ENCODE measurements at places on chromosomes 6 and 20.

DNA sequence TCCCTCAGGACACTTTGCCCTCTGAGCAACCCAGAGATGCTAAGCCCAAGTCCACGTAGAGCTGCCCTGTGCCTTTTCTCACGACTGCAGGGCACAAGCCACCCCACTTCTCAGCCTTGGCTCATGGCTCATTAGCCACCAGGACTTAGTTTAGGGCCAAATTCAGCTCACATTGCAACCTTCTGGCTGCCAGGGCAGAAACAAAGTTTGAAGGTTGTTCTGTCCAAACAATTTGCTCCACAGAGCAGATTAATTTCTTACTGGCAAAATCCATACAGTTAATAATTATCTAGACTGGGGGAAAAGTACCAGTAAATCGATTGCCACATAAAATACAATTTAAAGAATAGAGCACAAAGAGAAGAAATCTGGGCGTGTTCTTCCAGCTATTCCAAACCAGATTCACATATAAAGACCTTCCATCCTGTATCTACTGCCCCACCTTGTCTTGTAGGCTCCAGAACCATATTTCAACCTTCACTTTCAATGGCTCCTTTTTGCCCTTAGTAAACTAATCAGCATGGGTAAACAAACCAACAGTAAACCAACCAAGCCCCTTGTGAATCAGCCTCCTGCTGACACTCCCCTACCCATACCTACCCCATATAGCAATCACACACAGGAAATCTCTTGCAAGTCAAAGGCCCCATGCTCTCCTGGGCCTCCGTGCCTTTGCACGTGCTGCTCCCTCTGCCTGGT, 101.9 kb downstream of the QRSL1 start:
- no peak for DNase-seq

DNA sequence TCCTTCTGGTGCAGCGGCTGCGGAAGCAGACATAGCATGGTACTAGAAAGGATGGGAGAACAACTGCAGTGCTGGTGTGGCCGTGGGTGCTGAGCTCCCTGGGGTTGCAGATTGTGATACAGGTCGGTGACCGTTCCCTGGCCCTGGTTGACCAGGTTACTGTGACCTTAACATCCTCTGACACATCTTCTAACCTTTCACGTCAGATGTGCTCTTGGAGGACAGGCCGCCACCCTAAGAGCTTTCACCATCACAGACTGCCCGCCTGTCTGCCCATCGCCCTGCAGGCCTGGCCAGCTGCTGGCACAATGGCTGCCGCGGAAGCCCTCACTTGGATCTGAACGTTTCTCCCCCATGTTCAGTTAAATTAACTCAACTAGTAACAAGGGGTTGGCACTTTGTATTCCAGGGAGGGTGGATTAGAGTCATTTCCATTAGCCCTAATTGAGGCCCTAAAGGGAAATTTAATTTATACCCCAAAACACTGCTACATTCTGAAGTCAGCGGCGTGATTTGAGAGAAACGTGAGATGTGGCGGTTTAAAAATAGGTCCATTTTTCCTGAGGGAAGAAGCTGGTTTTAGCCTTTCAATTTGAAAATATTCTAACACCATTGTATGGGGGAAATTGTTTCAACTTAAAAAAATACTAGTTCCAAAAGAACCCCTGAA, 443.9 kb upstream of the CDH4 start:
- no peak for DNase-seq

GRCh38 chr6:94735270-94735669, 842.1 kb upstream of the MANEA start:
- DNase-seq, result no peak

DNA sequence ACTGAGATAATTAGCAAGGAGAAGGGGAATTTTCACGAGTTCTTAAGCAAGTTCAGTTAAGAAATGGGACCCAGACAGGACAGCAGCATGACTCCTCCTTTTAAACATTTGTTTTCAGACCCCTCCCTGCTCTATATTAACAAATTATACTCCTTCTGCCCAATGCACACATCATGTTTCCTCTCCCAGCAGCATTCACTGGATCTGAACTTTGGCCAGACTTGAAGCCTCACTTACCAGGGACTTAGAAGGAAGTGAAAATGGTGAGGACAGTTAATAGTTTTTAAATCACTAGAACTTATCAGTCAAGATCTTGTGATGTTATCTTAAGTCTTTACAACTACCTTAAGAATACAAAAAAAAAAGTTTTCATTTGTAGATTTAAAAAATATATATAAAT, 1174.7 kb upstream of the MAP3K7 start:
- no peak for DNase-seq

GRCh38 chr6:34152042-34152524, 6.2 kb upstream of the GRM4 start:
- no peak for DNase-seq

GRCh38 chr6:42028234-42029061, 21.9 kb upstream of the TAF8 start:
- DNase-seq, result no peak

GRCh38 chr6:1475174-1475573, 85.8 kb downstream of the FOXF2 start:
- no peak for DNase-seq

- DNase-seq, result no peak
These were observed 64.3 kb upstream of the SIRPG start for GRCh38 chr20:1721687-1722512.

- DNase-seq, result no peak
These were observed 28.1 kb downstream of the LMBRD1 start for GRCh38 chr6:69768664-69769063.

DNA sequence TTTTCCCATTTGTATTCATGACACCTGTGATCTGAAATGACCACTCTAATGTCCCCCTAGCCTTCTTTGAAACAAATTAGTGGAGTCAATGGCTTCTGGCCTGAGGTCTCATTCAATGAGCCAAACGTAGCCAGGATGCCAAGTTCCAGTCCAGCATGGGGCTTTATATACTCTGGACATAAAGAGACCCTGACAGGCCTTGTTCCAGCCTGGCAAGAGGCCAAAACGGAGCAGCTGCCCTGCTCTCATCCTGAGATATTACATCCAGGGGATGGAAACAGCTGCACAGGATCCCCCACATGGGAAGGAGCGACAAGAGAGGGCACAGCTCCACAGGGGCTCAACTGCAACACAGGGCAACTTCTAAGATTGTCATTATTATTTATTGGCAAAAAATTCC, 437.8 kb downstream of the CDH26 start:
- no peak for DNase-seq

DNA sequence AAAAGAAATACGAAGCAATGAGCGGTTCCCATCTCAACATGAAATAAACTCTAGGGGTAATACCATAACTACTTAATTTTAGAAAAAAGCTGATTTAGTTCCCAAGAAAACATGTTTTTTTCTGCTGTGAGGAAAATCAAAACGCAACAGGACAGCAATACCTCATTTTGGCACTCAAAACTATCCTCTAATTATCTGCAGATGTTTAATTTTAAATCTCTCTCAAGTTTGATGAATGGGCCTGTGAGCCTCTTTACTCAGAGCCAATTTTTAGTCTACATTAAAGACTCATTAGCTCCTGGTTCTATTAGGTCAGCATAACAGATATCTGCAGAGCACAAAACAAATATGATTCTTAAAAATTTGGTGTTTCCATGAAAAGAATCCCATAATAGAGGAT, 28.1 kb downstream of the RNF24 start:
- DNase-seq, result no peak

GRCh38 chr6:107941627-107942026, 16.4 kb downstream of the SEC63 start:
- DNase-seq, result no peak

DNA sequence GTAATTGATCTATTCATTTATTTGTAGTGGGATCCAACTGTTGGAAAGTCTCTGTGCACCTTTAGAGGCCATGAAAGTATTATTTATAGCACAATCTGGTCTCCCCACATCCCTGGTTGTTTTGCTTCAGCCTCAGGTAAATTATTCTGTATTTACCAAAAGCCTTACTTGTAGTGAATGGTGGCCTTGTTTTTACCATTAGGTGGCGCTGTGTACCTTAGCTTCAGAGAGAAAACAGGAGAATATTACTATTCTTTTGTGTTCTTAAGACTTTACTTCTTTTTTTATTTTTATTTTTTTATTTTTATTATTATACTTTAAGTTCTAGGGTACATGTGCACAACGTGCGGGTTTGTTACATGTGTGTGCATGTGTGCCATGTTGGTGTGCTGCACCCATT, 23.7 kb downstream of the PEX7 start:
- DNase-seq, result peak; percentile 12

GRCh38 chr6:167748046-167748445, 78.7 kb upstream of the AFDN start:
- DNase-seq, result no peak
